Stimulated activated CD4-positive, alpha-beta T cell treated with anti-CD3 and anti-CD28 coated beads, Interleukin-4, amount 100 ng/mL, for 48 hours (primary cell): ENCODE measurements at places on chromosomes 12 and 14.

DNA sequence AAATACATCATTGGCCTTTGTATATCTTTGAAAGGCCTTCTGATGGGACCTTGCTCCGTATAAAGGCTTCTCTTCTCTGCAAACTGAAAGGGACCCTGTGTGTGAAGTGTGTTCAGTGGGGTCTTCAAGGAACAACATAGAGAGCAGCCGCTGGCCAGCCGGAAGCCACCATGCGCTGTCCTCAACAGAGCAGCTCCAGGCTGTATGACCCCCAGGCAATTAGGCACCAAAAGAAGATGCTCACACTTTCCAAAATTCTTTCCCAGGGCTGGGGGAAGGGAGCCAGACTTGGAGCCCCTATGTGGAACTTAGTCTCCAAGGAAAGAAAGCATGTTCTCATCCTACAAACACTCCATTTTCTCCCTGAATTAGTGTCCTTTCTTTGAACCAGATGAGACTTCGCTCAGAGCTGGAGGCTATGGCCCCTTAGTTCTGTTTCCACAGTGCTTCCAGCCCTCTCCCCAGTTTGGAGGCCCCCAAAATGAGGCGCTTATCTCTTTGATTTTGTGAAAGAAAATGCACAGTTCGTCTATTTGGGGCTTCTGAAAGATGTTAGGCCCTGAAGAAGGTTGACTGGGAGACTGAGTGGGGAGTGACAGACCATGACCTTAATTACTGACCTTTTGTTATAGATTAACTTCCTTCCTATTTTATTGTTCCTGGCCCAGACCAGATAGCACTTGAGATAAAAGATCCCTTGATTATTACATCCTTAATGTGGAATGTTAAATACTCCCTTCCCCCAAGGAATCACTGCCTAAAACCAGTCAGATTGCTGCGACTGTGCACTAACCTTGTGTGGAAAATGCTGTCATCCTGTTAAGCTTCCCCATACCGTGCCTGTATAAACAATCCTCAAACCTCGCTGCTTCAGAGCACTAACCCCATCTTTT, 128.3 kb upstream of the FGD4 start:
- no peak for DNase-seq

DNA sequence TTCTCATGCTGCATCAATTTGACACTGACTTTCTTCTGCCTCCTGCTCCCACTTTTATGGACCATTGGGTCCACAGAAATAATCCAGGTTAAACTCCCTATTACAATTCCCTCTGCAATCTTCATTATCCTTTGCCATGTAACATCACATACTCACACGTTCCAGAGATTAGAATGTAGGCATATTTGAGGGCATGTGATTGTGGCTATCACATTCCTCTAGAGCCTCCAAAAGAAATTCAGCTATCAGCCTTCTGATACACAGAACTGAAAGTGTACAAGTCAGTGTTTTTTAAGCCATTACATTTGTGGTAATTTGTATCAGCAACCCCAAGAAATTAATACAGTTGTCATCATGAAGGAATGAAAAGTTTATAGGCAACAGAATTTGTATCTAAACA, 892.4 kb downstream of the RPS29 start:
- no peak for DNase-seq

DNA sequence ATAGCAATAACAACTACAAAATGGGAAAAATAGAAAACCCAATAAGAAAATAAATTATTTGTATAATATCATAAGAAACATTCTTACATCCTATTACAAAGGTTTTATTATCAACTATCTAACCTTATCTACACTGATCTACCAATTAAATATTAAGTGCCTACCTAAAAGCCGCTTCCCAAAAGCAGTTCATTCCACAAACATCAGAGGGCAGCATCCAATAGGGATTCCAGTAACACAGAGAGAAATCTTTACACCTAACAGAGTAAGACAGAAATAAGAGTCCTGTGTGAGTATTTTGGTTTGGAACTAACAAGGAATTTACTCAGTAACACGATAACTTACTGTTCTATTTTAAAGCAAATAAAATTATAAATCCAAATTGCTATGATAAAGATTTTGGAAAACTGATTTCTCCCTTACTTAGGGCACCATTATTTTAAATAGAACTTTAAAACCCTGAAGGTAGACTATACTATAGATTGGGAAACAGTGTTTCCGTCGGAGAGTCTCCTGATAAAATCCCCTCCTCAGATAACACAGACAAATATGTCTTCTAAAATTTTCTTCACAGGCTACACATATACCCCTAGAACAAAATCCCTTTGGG, 15.0 kb downstream of the GXYLT1 start:
- no peak for DNase-seq

DNA sequence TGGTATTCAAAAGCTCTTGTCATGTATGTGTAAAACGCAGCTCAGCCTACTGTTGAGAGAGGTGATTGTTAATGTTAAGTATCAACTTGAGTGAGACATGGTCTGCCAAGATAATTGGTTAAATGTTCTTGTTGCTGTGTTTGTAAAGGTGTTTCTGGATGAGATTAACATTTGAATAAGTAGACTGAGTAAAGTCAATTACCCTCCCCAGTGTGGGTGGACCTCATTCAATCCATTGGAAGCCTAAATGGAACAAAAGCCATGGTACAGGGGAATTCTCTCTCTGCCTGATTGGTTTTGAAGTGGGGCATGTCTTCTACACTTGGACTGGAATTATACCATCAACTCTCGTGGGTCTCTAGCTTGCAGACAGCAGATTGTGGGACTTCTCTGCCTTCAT, 63.8 kb upstream of the RERGL start:
- DNase-seq, result no peak

GRCh38 chr14:81311778-81312177, 88.3 kb downstream of the STON2 start:
- DNase-seq, result no peak

GRCh38 chr12:11825278-11825677, 175.8 kb downstream of the ETV6 start:
- DNase-seq, result no peak

GRCh38 chr12:1869145-1869544, 48.8 kb downstream of the LRTM2 start:
- DNase-seq, result no peak

DNA sequence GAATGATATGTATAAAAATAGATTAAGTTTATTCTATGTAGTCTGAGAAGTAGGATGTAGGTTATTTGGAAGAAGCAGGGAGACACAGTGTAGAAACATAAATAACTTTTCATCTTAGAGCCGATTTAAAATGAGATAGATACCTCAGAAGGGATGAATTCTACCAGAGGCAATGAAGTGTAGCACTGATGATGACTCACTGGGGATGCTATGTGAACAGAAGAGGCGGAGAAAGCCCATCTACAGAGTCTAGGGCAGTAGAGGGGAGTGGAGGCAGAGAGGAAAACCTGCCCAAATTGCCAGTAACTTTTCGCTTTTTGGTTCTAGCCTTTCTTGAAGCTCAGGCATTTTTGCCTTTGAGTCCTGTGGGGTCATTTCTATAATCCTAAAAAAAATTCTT, 451.8 kb downstream of the ATP23 start:
- DNase-seq, result no peak

GRCh38 chr12:100185361-100185894, 15.2 kb upstream of the ACTR6 start:
- no peak for DNase-seq

DNA sequence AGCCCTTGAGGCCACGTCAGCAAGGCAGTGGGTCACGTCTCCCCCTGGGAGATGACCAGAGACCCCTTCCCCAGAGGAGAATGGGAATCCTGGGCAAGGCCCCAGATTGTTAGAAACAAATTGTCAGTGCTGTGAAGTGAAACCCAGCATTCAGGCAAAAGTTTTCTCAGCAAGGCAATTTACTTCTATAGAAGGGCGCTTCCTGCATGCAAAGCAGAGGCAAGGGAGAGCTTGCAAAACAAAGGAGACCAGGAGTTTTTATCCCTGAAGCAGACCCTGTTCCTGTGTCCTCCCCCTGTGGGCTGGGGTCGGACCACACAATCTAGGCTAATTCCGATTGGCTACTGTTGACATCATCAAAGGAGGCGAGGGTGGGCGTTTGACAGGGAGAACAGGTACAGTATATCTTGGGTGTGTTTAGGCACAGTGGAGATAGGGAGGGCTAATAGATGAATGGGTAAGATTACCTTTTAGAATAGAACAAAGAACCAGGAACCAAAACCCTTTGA, 114.2 kb downstream of the RIN3 start:
- no peak for DNase-seq
